Retina (tissue), 1 donor: ENCODE measurements at places on chromosomes 12 and 14.

- DNase-seq: no peak
Measured at GRCh38 chr14:29235991-29236390, 469.4 kb downstream of the FOXG1 start.

- DNase-seq: no peak
Measured at GRCh38 chr14:52413729-52414408, 99.8 kb downstream of the PTGER2 start.

GRCh38 chr12:85630851-85631250 is 205.4 kb downstream of the RASSF9 start:
- DNase-seq: no peak

DNA sequence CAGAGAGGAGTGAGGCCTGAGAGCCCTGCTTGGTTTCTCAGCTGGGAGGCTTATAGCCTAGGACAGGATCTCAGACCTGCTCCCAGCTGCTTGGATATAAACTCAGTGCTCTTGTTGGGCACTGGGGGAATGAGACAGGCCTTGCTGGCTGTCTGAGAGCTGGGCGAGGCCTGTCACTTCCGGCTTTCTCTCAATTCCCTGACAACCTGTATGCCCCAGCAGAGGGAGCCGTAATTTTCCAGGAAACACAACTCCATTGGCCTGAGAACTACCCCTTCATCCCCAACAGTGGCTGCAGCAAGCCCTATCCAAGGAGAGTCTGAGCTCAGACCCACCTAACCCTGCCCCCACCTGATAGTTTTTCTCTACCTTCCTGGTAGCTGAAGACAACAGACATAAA is 258.3 kb upstream of the STXBP6 start:
- no peak for DNase-seq

GRCh38 chr14:63296060-63296563 is 22.6 kb downstream of the GPHB5 start:
- no peak for DNase-seq

- no peak for DNase-seq
Measured at GRCh38 chr12:104577581-104577981, 120.8 kb downstream of the CHST11 start.

- DNase-seq: no peak
Measured at GRCh38 chr12:21615431-21615830, 10.8 kb upstream of the GYS2 start.

DNA sequence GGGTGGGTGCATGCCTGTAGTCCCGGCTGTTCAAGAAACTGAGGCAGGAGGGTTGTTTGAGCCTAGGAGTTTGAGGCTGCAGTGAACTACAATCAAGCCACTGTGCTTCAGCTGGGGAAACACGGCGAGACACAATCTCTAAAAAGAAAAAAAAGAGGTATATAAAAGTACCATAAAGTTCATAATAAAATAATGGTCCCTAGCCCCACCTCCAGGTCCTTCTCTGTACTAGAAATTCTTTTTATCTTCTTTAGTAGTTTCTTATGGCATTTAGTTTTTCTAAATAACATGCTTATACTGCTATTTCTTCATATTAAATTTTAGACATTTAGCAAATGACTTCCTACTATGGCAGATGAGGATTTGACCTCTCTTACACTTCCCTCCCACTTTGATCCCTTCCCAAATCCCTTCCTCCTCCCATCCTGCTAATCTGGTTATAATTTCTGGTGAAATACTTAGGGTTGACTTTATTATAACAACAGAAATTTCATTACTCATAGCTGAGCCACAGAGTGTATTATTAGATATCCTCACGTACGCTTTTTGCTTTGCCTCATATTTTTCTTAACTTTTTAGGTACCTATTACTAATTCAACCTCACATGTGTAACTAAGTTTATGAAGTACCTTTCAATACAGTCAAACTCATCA is 94.7 kb downstream of the SLC41A2 start:
- DNase-seq: no peak

- DNase-seq: no peak
Measured at GRCh38 chr12:51749206-51749985, 99.1 kb downstream of the FIGNL2 start.

GRCh38 chr14:29925101-29925722 is 2.4 kb downstream of the PRKD1 start:
- DNase-seq: no peak

DNA sequence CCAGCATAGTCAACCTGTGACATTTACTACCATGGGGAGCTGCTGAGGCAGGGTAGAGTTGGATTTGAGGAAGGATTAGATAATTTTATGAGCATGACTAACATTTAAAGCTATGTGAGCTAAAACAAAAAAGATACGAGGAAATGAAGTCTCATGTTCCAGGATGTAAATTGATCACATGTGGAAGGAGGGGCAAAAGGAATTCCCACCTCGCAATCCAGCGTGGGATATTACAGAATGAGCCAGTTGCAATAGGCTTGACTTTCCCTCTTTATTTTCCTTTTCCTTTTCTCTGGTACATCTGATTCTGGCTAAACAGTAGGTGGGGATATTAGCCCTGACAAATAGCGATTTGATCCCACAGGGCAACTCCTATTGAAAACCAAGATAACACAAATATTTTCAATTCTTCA is 214.9 kb upstream of the HMGA2 start:
- no peak for DNase-seq

- no peak for DNase-seq
Measured at GRCh38 chr14:90508536-90509254, 111.9 kb downstream of the CALM1 start.

DNA sequence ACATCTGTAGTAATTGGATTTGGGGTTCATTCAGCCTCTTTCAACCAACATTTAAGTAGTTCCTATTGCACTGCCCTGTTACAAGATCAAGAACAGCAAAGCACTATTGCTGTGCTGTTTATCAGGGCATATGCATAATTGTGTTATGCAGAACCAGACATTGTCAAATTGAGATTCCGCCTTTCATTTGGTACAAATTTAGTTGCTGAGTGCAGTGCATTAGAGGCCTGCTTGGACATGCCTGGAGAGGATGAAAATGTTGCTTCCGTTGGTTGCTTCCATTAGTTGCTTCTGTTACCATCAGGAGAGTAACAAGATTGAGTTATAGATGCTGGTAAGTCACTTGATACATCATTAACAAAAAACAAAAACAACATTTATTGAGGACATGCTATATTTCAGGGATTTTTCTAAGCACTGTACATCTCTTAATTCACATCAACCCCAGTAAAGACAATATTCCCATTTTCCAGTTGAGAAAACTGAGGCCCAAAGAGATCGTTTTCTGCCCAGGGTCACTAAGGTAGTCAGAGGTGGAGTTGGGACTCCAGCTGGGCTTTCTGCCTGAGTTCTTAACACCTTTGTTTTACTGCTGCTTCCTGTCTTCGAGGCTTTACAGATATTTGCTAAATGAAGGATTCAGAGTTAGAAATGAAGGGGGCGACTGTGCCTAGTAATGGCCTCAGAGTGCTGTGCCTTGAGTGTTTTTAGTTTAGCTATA is 79.3 kb downstream of the PPP2R5C start:
- DNase-seq: no peak

DNA sequence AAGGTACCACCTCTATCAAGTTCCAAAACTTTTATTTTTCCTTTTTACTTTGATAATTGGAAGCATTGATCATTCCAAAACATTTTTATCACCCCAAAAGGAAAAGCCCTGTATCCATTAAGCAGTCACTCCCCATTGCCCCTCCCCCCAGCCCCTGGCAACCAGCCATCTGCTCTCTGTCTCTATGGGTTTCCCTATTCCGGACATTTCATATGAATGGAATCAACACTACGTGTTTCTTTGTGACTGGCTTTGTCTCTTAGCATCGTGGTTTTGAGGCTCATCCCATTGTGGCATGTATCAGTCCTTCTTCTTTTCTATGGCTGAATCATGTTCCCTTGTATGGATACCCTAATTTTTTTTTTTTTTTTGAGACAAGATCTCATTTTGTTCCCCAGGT is 18.0 kb upstream of the PHETA1 start:
- no peak for DNase-seq
